EH (cell line): ENCODE measurements at places on chromosomes 2 and 18.

DNA sequence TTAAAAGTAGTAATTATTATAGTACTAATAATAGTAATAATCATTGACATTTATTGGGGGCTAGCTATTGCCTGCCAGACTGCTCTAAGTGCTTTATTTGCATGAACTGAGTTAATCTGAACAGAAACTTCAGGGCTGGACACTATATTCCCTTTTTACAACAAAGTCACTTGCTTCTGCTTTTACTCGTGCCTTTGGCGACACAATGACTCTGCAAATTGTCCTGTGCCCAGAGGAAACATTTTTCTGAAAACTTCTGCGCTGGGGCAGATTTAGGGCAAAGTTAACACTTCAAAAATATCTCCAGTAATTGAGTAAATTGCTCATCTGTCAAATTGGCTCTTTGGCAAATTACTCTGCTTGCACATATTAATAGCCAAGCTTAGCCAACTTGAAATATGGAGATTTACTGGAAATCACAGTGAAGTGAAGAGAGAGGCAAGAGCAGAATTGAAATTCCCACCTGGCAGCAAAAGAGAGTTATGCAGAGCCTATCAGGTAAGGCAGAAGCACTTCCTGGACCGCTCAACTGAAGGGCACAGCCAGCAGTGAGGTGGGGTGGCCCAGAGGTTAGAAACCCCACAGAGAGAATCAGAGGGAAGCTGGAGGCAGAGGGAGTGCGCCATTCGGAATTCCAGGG lies 36.3 kb downstream of the BMP10 start:
- DNase-seq = no peak

DNA sequence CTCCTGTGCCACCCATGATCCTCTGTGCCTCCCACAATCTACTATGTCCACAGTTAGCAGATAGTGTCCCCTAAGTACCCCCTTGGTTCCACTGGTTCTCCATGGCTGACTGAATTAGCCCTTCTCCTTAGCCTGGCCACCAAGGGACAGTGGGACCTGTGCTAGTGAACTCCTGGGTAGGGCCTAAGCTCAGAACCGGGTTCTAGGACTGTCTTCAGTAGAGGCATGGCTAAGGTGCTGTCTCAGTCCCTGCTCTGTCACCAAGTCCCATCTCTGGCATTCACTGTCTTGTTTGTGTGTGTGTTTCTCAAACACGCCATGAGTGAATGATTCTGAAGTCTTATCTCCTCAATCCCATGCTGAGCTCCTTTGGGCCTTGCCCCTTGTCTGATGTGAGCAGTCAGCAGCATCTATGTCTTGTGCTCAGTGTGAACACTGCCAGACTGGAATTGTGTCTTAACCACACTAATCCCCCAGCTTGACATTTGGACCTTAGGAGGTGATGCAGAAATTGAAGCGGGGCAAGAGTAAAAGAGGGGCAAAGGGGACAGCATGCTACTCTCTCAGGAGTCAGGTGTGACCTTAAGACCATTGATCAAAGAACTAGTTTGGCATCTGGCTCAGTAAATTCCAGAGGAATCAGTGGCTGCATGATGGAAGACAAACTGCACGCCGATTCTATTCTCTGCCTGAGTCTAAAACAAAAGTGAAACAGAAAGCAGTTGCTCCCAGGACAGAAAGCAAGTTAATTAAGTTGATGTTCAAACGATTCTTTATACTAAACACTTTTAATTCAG lies 190.5 kb downstream of the ALPK2 start:
- peak; percentile 48 for DNase-seq

DNA sequence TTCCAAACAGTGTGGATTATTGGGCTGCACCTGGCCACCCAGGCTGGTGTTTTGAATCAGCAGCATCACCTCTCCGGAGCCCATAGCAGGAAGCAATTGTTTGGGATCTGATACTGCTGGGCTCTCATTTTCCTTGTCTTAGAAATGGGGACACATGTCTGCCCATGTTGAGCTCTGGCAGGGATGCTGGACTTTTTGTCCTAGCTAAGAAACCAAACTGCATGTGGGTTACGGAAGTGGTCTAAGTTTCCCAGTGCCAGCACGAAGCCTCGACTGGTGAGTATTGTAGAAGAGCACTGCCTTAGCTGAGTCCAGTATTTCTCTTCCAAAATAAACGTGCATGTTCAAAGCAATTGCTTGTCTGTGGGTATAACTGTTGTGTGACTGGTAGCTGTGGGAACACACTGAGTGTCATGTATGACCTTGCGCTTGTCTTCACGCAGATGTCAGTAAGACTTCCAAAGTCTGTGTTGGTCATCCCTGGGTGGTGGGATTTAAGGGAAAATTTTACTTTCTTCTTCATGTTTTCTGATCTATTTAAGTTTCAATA lies 43.6 kb downstream of the SH3RF3 start:
- peak; percentile 17 for DNase-seq

DNA sequence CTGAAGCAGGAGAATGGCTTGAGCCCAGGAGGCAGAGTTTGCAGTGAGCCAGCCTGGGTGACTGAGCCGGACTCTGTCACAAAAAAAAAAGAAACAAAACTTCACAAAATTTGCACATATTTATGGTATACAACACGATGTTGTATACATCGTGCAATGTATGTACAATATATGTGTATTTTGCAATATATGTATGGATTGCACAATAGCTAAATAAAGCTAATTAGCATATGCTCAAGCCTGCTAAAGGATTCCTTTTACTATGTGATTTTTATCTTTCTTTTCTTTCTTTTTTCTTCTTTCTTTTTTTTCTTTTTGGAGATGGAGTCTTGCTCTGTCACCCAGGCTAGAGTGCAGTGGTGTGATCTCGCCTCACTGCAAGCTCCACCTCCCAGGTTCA lies 368.0 kb upstream of the FAM98A start:
- no peak for DNase-seq

- no peak for DNase-seq
These were observed 35.0 kb downstream of the SUMO1 start for GRCh38 chr2:202203348-202203747.

GRCh38 chr2:69914950-69915945 lies at the start of gene MXD1:
Gene MXD1, plus strand, starts transcription at chr2:69915109. Its CDS starts 222 bp downstream, at chr2:69915331.
- DNase-seq = peak; percentile 11

DNA sequence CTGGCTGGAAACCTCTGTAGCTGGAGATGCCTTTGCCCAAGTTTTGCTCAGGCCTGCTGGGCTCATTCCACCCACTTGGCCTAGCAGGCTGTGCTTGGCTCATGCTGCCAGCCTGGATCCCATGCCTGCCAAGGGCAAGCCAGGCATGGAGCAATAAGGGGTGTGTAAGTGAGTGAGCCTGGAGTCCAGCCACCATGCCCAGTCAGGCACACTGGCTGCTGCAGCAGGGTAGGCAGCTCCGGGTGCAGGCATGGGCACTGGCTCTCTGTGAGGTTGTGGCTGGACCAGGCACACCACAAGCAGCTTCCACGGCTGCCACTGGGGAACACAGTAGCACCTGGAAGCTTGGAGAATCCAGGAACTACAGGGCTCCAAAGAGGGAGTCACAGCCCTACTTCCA lies 147.7 kb upstream of the HS6ST1 start:
- DNase-seq = no peak

DNA sequence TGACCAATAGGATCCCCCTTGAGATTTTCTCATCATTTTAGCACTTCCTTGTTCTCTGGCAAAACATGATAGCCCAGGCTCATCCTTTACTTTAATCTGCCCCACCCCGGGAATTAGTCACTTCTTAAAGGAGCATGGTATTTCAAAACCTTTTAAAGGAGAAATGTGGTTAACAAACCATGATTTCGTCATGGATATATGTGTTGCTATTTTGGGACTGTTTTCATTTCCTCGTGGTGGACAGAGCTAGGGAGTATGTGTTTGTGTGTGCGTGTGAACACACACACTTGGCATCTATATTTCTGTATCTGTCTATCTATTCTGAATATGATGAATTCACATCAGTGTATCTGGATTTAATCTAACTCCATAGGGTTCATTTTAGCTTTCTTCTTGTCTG lies 128.1 kb downstream of the BIRC6 start:
- peak; percentile 98 for DNase-seq

DNA sequence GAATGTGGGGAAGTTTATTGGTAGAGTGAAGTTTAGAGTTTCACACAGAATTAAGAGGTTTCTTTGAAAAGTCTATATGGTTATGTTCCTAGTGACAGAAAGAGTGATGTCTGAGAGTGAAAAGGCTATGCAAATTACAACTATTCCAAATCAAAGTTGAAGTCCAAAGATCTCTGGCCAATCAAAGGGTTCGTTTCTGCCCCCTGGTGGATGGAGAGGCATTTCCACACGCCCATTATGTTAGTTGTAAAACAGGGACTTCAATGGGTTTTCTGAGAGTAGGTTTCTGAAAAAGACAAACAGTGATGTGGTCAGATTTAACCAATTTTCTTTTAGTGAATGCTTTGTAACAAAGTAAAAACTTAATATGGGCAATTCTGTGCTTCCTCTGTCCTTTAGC lies 441.5 kb upstream of the POU3F3 start:
- no peak for DNase-seq
